ENCODE measurements at places on chromosomes 12 and 14. TPM values are rescaled to one million over a fixed set of nuclear protein-coding genes. Genes with fewer than 3 reads are reported as not detected.

GRCh38 chr12:65822732-65823512 lies 1.4 kb upstream of the HMGA2 start:
- H3K4me1 ChIP-seq, result peaks cover 39% of the 10 kb centered on the region
- H3K27me3 ChIP-seq, result no peaks in the 10 kb centered on the region
- DNase-seq, result peak; percentile 74
- H3K36me3 ChIP-seq, result peaks cover 56% of the 10 kb centered on the region

The KCNJ8 gene
- not detected for total RNA-seq

GRCh38 chr14:45185100-45185814 lies 49.5 kb downstream of the FANCM start:
- DNase-seq, result no peak
- H3K36me3 ChIP-seq, result no peaks in the 10 kb centered on the region
- H3K27ac ChIP-seq, result no peak overlapping the region
- no peak overlapping the region for H3K4me3 ChIP-seq
- H3K4me1 ChIP-seq, result peaks cover 9% of the 10 kb centered on the region

The GPHB5 gene
- not detected for total RNA-seq

Data from Calu3 (cell line).